ENCODE measurements at places on chromosomes 16 and 17.

- no peak for DNase-seq
These were observed 183.8 kb upstream of the AXIN2 start for GRCh38 chr17:65745241-65745640.

- DNase-seq: no peak
These were observed 35.5 kb upstream of the ZC3H18 start for GRCh38 chr16:88534638-88535190.

GRCh38 chr17:79658811-79659207, 48.0 kb upstream of the RBFOX3 start:
- DNase-seq: no peak

GRCh38 chr17:3685174-3685573, 10.8 kb downstream of the P2RX5 start:
- no peak for DNase-seq

GRCh38 chr17:65028545-65028843, 28.0 kb downstream of the GNA13 start:
- DNase-seq: no peak

DNA sequence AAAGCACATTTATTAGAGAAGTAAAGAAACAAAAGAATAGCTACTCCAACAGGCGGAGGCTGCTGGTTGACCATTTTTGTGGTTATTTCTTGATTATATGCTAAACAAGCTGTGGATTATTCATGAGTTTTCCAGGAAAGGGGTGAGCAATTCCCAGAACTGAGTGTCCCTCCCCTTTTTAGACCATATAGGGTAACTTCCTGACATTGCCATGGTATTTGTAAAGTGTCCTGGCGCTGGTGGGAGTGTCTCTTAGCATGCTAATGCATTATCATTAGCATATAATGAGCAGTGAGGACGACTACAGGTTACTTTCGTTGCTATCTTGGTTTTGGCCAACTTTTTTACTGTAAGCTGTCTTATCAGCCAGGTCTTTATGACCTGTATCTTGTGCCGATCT, 12.2 kb upstream of the HS3ST4 start:
- DNase-seq: no peak
